ENCODE measurements at places on chromosomes 5 and 9.

DNA sequence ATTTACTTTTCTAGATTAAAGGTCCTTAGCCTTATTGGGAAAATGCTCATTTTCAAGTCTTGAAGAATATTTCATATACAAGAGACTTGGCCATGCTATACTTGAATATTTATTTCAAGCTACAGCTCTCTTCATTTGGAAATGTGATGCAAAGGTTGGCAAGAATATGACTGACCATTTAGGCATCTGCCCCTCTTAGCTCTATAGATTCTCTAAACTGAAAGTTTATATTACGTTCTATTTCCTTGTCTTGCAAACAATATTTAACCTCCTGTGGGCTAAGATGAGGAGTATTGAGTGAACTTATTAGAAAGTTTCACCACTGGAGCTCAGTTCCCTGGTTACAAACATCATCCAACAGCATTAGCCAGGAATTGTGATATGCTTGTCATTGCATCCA lies 593.1 kb downstream of the MAT2B start:
- no peak for DNase-seq

GRCh38 chr9:79665931-79666330 lies 94.2 kb downstream of the TLE4 start:
- DNase-seq, result no peak

- no peak for DNase-seq
These were observed 26.9 kb downstream of the UIMC1 start for GRCh38 chr5:176979669-176980068.

- no peak for DNase-seq
These were observed 199.4 kb downstream of the GAPVD1 start for GRCh38 chr9:125460883-125461635.
